ENCODE measurements at places on chromosomes 2 and 18.
A peak's percentile ranks its signal among the peaks of the same experiment; 100 is the strongest.

GRCh38 chr18:77160515-77160914, 27.9 kb upstream of the MBP start:
- DNase-seq = no peak

DNA sequence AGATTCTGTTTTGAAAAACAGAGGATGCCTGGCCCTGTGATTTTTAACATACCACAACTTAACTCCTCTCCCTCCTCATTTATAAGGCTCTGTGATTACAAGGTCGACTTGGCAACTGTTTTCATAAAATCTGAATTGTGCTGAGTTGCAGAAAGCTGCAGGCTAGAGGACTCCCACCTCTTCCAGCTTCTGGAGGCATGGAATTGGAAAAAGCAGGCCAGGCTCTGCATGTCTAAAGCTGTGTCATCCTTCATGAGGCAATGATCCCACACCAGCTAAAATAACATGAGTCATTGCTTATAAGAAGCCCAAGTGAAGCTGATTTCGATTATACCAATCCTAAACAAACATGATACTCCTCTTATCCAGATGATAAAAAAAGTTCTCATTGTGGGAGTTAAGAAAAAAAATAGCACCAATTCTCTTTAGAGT, 11.7 kb downstream of the ARHGAP28 start:
- no peak for DNase-seq

- DNase-seq = no peak
These were observed 107.5 kb upstream of the TEX51 start for GRCh38 chr2:126790987-126791780.

GRCh38 chr2:120432293-120432975, 86.5 kb downstream of the INHBB start:
- DNase-seq = peak; percentile 5

DNA sequence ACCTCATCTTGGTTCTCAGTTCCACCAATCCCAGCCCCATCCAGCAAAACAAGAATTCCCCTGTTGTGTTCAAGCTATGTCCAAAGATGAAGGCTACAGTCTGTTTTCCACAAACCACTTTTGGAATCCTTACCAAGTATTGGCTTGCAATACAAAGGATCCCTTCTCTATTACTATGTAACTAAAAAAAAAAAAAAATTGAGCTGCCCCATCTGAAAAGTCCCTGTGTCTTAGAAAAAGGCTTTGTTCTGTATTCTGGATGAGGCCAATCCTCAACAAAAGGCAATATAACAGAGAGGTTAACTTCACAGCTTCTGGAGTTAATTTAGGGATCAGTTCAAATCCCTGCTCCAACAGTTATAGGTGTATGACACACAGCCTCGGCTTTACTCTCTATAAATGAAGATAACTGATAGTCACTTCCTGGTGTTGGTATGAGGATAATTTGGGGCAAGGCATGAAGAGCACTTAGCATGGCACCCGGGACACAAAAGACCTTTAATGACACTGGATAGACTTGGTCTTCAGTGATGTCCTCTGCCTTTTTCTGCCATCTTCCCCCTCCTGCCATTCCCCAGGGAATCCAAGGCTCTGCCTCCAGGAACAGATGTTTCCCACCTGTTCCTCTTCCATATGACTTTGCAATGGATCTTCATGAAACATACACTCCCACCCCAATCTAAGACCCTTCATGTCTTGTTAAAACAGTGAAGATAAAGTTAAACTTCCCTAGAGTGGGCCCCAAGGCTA, 61.2 kb upstream of the ATL2 start:
- DNase-seq = no peak

DNA sequence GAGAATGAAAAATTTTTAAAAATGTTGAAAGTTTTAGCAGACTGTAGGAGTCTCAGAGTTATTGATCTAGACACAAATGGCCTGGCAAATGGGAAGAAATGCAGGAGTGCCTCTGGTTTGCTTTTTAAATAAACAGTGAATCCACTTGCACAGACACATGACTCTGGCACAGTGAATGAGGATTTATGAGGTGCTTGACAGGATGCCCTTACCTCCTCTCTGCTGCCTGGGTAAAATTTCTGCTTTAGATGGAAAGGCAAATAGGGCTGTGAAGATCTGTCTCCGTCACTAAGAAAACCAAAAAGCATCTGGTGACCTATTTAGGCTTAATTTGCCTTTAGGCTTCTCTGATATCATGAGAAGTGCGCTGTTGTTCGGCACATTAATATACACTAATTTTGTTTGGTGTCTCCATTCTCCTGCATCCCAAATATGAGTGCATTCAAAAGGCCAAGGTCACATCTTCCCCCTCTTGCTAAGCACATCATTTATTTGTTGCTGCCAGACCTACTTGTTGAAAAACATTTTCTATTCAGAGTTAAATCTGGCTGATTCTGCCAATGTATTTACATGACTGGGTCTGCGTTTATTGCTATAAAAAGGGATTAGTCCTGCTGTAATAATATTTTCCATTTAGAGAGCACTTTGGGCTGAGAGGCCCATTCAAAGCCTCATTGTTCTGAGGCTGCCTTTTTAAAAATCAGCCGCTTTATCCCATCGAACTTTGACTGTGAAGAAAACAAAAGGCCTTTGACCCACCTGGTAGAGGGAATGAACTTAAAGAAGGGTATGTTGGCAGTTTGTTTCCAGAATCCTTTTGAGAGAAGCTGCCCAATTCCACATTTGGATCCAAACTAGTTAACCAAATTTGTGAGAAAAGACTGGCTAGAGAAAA, 94.9 kb downstream of the RNF152 start:
- DNase-seq = no peak

DNA sequence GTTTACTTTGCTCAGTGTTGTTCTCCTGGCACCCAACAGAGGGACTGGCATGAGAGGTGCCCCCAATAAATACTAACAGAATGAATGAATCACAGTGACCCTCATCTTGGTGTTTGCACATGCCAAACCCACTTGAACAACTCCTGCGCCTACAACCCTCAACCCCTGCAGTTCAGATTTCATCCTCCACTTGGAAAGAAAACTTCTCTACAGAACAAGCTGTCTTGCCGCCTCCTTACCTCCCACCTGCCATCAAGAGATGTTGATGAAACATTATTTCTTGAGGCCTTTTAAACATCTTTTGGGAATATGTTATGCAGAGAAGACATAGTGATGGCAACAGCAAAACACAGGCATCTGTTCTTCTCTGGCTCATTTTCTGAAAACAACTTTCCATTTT, 216.0 kb upstream of the SH3BP4 start:
- no peak for DNase-seq

GRCh38 chr2:179265082-179265510, 464 bp upstream of the SESTD1 start:
- DNase-seq = no peak

DNA sequence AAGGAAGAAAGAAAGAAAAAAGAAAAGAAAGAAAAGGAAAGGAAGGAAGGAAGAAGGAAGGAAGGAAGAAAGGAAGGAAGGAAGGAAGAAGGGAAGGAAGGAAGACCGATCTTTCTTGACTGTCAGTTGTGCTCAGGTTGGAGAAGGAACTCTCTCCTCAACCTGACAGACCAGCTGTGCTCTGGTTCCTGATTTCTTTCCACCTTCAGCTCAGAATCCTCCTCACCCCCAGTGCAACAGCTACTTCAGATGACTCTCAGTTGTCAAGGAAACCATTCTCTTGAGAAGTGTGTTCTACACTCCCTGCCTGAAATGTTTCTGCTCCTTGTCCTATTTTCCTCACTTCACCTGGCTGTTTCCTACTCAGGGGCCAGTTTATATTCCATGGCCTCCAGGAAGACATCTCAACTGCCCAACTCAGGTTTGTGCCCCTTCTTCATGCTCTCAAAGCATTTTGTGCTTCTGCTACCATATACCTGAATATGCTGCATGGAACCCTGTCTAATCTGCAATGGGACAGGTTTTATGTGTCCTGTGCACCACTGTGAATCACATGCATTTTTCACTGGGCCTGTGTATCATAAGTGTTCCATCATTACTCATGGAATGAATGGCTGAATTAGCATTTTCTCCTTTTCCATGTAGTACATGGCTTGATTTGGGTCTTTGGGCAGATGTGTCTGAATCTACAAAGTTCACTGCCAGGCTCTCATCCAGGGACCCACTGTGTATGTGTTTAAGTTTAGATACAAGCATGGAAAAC, 32.8 kb upstream of the DOCK10 start:
- no peak for DNase-seq

DNA sequence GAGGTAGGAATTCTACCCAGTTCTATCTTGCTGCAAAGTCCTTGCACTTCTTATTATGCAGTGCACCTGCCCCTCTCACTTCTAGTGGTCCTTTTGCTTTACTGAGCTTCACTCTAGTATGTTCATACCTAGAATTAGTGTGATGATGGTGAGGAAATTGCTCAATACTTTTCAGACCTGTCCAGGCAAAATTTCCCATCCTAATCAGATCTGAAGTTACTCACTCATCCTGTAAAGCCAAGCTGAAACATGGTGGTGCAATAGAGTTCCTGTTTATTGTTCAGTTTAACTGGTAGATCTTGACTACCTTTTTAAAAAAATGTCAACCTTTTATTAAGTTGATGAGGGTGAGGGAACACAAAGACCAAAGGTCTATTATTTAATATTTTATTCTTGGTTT, 12.6 kb upstream of the FIGN start:
- no peak for DNase-seq

GRCh38 chr2:183610724-183611123, 486.5 kb downstream of the NUP35 start:
- DNase-seq = no peak

- peak; percentile 31 for DNase-seq
These were observed at the start of gene AOX1 for GRCh38 chr2:200585730-200586643. Gene AOX1, plus strand, starts transcription at chr2:200586014. Its CDS starts 95 bp downstream, at chr2:200586109.

- DNase-seq = no peak
These were observed 17.0 kb upstream of the LINC00305 start for GRCh38 chr18:64165906-64166305.

DNA sequence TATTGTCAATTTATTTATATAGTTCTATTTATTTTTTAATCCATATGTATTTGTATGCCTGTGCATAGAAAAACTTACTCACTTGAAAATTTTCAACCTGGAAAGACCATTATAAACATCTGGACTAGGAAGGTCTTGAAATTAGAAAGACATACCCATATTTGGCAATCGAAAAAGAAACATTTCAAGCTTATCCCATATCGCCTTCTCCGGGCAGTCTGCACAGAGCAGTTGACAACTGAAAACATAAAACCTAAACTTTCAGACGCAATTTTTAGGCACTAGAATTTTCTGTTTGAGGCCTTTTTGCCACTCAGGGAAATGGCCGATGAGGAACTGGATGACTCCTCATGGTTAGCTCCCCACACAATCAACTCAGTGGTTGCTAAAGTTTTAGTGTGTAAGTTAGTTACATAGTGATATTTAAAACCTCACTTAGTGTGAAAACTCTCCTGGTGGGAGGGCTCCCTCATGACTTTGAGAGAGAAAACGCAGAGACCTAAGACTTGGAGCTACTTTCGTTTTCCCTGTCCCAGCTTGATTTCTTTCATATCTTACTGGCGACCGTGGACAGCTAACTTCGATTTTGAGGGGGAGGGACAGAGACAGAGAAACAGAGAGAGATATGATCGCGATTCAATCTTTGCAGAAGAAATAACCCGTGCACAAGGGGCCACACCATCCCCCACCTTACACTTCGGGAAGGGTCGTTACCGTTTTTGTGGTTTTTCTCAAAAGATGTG, 3.2 kb upstream of the HOXD12 start:
- DNase-seq = no peak

GRCh38 chr2:53769318-53769945, 1.8 kb downstream of the CHAC2 start:
- no peak for DNase-seq

- no peak for DNase-seq
These were observed 13.3 kb downstream of the GAREM2 start for GRCh38 chr2:26185954-26186770.

All from stimulated activated CD8-positive, alpha-beta memory T cell treated with anti-CD3 and anti-CD28 coated beads, Interleukin-4, amount 100 ng/mL, for 48 hours (primary cell).